ENCODE measurements at places on chromosomes 3 and 15. TPM values are rescaled to one million over a fixed set of nuclear protein-coding genes. Genes with fewer than 3 reads are reported as not detected.

DNA sequence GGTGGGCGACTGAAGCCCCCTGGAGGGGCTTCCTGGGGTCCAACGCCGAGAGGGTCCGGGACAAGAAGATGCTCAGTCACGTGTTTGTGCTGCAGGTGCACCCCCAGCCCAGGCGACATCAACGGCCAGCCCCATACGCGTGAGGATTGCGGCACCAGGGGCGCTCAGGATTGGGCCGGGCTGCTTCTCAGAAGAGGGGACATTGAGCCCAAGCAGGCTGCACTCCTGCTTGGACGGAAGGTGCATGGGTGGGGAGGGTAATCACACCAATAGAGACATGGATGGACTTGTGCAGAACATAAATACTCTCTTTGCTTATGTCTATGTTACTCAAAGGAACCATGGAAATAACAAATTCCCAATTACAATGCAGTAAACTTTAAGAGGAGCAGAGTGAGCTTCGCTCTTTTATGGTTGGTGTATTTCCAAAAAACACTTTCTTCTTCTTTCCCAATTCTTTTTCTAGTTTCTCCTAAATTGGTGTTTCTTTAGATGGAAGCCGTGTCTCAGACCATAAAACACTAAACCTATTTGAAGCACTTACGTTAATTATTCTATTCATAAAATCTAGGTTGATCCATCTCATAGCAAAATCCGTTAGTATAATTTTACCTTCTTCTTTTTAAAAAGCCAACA, 182.7 kb downstream of the GOLGA6L6 start:
- no peaks in the 10 kb centered on the region for H3K27me3 ChIP-seq
- no peak overlapping the region for H3K4me3 ChIP-seq
- DNase-seq = no peak
- H3K4me1 ChIP-seq = no peaks in the 10 kb centered on the region
- no peaks in the 10 kb centered on the region for H3K36me3 ChIP-seq

DNA sequence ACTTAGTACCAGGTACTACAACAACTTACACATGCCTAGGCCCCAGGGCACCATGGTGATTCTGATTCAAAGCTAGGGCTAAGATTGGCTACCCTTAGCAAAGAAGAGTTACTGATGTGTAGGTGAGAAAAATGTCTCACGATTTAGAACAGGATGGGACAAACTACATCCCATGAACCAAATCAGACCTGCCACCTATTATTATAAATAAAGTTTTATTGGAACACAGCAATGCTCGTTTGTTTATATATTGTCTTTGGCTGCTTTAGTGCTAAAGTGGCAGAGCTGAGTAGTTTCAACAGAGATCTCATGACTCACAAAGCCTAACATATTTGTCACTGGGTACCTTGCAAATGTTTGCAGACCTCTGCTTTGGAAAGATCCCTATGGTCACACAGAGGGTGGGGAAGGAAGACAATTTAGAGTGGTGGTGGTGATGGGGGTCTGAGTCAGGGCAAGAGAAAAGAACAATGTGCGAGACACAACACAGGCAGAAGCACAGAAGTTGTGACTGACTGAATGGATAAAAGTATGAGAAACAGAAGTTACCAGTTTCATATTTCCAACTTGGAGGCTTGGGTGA, 770.6 kb upstream of the CFAP20DC start:
- H3K4me1 ChIP-seq = no peaks in the 10 kb centered on the region
- H3K36me3 ChIP-seq = no peaks in the 10 kb centered on the region
- H3K4me3 ChIP-seq = no peak overlapping the region
- H3K27me3 ChIP-seq = no peaks in the 10 kb centered on the region
- no peak overlapping the region for H3K27ac ChIP-seq
- no peak for DNase-seq

Gene NCKIPSD
- 10.2 TPM for total RNA-seq

- no peak overlapping the region for H3K4me3 ChIP-seq
- no peak for DNase-seq
- H3K4me1 ChIP-seq = peaks cover 6% of the 10 kb centered on the region
- H3K27ac ChIP-seq = no peak overlapping the region
These were observed 11.9 kb downstream of the CA12 start for GRCh38 chr15:63369781-63370180.

Gene TYRO3
- 13.8 TPM for total RNA-seq

Gene GPR176
- 5.9 TPM for total RNA-seq

Gene ARL6
- total RNA-seq = 11.1 TPM

Gene THRB
- 9.7 TPM for total RNA-seq

Gene REC114
- total RNA-seq = not detected

Gene TAGLN3
- 0.89 TPM for total RNA-seq

DNA sequence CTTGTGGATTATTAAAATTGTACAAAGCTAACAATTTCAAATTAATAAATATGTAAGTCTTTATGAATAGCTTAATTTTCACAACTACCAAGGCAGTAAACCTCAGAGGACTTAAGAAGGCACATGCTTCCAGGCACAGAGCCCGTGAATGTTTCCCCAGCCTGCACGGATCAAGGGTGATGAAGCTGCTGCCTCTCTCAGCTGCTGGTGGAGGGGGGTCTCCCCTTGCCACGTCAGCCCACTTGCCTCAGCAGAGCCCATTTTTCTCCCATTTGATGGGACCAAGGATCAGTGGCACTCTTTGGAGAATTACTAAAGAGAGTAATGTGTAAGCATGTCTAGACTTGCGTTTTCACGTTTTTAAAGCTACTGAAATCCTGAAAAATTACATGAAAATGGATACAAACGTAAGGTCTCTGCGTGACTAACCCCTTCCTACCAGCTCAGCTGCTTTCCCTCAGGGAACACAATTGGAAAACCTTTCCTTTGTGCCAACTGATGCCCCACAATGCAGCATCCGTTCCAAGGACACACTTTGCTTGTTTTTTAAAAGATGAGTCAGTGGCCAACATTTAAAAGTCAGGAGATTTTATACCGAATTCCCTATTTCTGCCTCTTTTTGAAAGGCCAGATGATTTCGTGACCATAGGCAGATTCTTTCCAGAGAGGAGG, 494.1 kb downstream of the GABRG3 start:
- no peaks in the 10 kb centered on the region for H3K4me1 ChIP-seq
- no peaks in the 10 kb centered on the region for H3K36me3 ChIP-seq
- H3K27me3 ChIP-seq = no peaks in the 10 kb centered on the region
- H3K4me3 ChIP-seq = no peak overlapping the region
- no peak overlapping the region for H3K27ac ChIP-seq
- no peak for DNase-seq

DNA sequence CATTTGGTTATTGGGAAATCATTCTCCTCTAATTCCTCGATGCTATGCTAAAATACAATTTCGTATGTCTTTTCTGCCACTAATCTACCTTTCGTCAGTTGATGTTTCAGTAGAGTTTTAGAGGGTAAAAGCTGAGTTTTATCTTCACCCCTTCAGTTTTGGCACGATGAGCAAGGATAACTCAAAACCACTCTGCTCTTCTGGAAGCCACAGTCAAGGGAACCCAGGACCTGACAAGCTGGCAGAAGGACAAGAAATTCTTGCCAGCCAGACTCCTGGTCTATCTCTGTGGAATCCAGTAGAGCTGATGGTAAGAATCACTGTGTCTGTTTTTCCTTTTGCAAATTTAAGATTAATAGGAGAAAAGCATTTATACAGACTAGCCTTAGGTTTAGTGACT, 414.4 kb upstream of the LRRC3B start:
- no peak overlapping the region for H3K4me3 ChIP-seq
- H3K27ac ChIP-seq = no peak overlapping the region
- no peaks in the 10 kb centered on the region for H3K36me3 ChIP-seq
- no peak for DNase-seq

DNA sequence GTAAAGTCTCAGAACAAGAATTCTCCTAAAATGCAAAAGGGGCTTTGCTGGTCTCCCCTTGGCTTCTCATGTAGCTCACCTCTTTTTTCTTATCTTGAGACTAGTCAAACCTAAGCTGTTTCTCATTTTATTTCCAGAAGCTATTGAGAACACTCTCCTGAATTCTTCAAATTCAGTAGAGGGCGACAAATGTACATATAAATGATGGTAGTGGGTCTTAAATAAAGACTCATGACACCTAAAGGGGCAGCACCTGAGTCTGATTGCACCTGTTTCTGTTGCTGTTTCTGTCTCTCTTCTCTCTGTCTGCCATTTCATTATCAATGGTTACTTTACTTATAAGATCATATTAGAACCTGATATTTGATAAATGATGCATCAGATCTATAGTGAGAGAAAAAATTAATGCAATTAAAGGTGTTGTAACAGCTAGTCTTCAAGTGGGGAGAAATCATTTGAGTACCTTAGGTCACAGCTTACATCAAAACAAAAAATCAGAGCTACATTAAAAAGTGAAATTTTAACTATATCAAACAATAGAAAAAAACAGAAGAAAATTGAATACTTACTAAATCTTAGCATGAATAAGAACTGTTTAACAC, 7.0 kb downstream of the ADIPOQ start:
- no peaks in the 10 kb centered on the region for H3K36me3 ChIP-seq
- H3K27me3 ChIP-seq = peaks cover 2% of the 10 kb centered on the region
- no peak overlapping the region for H3K4me3 ChIP-seq
- DNase-seq = no peak

DNA sequence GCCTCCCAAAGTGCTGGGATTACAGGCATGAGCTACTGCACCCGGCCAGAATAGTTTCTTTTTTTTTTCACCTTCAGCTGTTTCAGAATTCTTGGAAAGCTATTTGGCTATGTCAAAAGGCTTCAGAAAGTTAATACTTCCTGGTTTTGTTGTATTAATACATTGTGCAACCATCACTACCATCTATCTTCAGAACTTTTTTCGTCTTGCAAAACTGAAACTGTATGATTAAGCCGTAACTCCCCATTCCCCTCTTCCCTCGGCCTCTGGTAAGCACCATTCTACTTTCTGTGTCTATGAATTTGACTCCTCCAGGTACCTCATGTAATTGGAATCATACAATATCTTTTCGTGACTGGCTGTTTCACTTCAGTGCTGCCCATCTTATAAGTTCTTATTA, 5.2 kb upstream of the NOX5 start:
- DNase-seq = no peak
- no peak overlapping the region for H3K27ac ChIP-seq
- no peaks in the 10 kb centered on the region for H3K4me1 ChIP-seq
- no peaks in the 10 kb centered on the region for H3K27me3 ChIP-seq

GRCh38 chr15:71043373-71043772, 71.9 kb upstream of the THSD4 start:
- H3K27ac ChIP-seq = no peak overlapping the region
- no peak for DNase-seq
- no peak overlapping the region for H3K4me3 ChIP-seq
- H3K4me1 ChIP-seq = no peaks in the 10 kb centered on the region
- H3K36me3 ChIP-seq = no peaks in the 10 kb centered on the region

DNA sequence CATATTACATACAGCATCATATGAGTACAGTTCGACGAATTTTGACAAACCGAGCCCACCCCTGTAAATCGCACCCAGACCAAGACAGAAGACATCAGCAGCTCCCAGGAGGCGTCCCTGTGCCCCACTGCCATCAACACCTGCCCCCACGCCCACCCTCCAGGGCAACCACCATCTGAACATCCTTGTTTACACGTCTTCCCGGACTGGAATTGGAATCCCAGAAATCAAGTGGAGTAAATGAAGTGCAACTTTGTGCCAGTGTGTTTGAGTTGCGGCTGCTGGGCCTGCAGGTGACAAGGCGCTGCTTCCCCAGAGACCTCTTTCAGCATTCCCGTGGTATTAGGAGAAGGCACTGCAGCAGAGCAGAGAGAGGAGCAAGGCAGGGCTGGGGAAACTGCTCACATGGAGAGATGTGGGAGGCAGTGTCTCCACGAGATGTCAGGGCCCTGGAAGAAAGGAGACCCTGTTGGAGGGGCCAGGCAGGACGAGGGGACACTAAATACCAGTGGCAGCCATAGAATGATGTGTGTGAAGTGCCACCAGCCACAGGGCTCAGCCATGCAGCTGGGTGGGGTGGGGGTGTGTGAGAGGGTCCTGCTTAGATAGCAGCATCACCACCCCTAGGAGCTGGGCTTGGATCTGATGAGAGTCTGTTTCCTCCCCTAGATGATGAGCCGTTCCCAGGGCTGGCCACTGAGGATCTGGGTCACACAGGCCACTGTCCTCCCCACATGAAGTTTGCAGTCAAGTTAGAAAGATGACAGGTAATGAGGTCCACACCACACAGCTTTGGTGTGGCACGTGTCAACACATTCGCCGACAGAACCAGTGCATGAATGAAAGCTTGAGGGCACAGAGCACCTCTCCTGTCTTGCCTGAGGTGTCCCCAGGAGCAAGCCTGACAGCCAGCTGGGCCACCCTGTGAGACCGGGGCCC, 33.4 kb upstream of the PCSK6 start:
- H3K36me3 ChIP-seq = no peaks in the 10 kb centered on the region
- no peaks in the 10 kb centered on the region for H3K27me3 ChIP-seq

DNA sequence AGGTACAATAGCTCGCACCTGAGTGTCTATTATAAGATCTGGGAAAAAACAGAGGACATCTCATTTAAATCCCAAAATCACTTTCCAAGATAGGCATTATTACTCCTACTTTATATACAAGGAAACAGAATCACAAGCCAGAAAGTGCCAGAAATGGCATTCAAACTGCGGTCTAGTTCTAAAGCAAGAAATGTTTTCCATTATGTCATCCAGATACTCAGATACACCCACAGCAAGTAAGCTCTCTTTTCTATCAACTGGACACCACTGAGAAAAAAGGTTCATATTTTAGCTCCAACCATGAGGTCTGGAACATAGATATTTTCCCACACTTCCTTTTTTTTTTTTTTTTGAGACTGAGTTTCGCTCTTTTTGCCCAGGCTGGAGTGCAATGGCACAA, 8.1 kb downstream of the SLC33A1 start:
- DNase-seq = no peak
- peaks cover 6% of the 10 kb centered on the region for H3K4me1 ChIP-seq
- H3K27ac ChIP-seq = no peak overlapping the region
- peaks cover 2% of the 10 kb centered on the region for H3K36me3 ChIP-seq

DNA sequence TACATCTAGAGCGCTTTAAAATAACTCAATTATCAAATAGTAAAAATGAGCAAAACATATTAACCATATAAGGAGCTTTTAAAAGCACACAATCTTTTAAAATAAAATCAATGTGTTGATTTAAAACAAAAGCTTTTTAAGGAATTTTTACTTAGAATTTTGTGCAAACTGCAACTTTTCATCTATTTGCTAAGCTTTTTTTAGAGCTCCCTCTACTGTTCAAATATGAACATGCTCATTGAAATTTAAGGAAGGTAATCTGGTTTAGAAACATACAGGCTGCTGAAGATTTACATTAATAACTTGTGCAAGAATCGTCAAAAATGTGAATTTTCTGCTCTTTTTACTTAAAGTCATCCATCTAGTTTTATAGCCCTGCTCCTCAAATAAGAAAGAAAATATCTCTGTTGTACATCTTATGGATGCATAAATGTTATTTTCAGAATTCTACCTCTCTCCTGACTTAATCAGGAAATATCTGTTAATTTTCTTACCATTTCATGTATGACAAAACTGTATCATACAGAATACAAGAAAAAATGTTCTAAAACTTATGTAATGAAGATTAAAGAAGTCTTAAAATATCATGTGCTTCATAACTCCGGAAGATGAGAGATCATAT, 469.4 kb upstream of the ROBO2 start:
- no peak overlapping the region for H3K4me3 ChIP-seq
- DNase-seq = no peak
- peaks cover 7% of the 10 kb centered on the region for H3K4me1 ChIP-seq
- H3K27ac ChIP-seq = no peak overlapping the region

GRCh38 chr3:30693470-30694120, 87.2 kb downstream of the TGFBR2 start:
- H3K4me3 ChIP-seq = no peak overlapping the region
- H3K4me1 ChIP-seq = peaks cover 40% of the 10 kb centered on the region
- no peaks in the 10 kb centered on the region for H3K27me3 ChIP-seq

Data from lung (tissue), 17 donors.